Activated T-helper 1 cell treated with Interleukin-2 at 50 U/mL for 16 hours (primary cell): ENCODE measurements at places on chromosomes 7 and 10.
A peak's percentile ranks its signal among the peaks of the same experiment; 100 is the strongest.

GRCh38 chr10:70132098-70133029 lies at the start of gene AIFM2:
TSS of gene AIFM2 (minus strand) at chr10:70132825. CDS start at chr10:70124084, 8,741 bp downstream.
- no peak for DNase-seq

GRCh38 chr10:55378196-55378595 lies 577.2 kb upstream of the PCDH15 start:
- no peak for DNase-seq

- DNase-seq, result no peak
Measured at GRCh38 chr10:51090190-51090589, 15.9 kb downstream of the PRKG1 start.

GRCh38 chr10:49844775-49845595 lies 82.9 kb upstream of the OGDHL start:
- no peak for DNase-seq

DNA sequence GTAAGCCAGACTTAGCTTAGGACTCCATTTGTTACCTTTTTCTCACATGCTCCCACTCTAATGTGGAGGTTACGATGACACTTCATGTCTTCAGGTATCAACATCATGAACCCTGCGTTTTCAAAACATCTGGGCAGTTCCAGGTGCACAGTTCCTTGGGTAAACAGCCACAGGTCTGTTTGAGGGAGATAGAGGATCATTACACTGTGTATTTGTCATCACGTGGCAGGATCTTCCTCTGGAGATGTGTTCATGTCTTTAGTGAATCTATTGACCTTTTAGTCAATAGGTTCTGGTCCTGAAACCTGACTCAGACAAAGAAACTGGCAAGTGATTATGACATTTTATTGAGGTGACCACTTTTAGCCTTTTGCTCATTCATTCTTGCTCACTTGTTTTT lies 145.5 kb downstream of the ANKRD7 start:
- DNase-seq, result no peak

DNA sequence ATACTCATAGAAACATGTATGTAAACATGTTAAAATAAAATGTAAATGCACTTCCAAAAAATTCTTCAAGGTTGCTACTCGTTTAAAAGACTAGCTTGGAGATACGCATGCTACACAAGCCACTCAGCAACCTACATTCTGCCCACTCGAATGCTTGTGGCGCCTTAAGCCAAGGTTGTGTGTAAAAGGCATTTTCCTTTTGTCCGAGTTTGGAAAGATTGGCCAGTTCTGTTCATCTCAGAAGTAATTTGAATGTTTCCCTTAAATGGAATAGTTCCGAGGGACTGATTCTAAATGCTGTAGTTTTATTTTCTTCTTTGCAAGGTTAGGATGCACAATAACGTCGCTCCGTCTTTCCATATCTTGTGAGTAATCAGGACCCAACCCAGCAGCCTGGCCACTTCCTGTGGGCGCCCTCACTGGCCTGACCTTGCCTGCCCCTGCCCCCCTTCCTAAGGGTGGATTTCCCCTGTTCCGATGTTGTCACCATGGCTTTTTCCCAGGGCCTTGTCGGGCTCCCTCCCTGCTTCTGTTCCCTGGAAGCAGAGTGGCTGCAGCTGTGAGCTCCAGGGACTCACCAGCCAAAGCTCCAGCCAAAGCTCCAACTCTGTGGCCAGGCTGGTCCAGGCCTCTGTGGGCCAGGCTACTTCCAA lies 70.6 kb downstream of the PTPRE start:
- DNase-seq, result no peak

GRCh38 chr10:70619271-70620019 lies 16.9 kb upstream of the PRF1 start:
- no peak for DNase-seq

- DNase-seq, result no peak
Measured at GRCh38 chr7:151829707-151830106, 47.2 kb downstream of the PRKAG2 start.

GRCh38 chr10:852386-852785 lies 79.1 kb downstream of the LARP4B start:
- no peak for DNase-seq

- DNase-seq, result no peak
Measured at GRCh38 chr7:4675771-4676367, 6.2 kb upstream of the FOXK1 start.

GRCh38 chr10:48658243-48658974 lies 26.3 kb upstream of the WDFY4 start:
- no peak for DNase-seq

DNA sequence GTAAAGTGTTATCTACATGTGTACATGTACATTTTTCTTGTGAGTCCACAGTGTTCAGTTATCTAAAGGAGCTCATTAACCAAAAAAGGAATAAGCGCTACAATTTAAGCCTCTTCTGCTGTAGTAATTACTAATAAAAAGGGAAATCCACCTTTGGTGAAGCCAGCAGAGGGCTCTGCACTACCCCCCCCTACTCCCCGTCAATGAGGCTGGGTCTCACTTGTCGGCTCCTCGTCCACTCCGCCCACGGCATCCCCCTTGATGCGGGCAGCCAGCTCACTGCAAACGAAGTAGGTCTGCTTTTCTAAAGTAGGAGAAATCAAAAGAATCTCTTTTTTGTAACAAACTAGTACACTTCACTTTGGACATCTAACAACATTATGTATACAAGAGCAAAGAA lies 4.7 kb upstream of the WASHC2A start:
- no peak for DNase-seq

- no peak for DNase-seq
Measured at GRCh38 chr7:19674266-19674960, 34.4 kb downstream of the POLR1F start.

DNA sequence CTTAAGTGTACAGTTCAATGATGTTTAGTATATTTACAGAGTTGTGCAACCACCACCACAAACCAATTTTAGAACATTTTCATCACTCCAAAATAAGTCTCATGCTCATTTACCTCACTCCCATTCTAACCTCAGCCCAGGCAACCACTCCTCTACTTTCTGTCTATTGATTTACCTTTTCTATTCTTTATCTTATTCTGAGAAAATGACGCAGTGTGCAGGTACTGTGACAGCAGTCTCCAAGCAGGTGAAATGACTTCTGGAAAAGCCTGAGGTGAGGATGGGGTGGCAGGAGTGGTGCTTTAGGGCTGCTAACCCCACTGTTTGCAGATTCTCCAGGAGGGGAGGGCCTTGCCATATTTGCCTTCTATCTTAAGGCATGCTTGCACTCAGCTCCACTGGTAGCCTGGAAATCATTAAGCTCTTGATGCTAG lies 39.5 kb downstream of the GARS1 start:
- DNase-seq, result no peak

DNA sequence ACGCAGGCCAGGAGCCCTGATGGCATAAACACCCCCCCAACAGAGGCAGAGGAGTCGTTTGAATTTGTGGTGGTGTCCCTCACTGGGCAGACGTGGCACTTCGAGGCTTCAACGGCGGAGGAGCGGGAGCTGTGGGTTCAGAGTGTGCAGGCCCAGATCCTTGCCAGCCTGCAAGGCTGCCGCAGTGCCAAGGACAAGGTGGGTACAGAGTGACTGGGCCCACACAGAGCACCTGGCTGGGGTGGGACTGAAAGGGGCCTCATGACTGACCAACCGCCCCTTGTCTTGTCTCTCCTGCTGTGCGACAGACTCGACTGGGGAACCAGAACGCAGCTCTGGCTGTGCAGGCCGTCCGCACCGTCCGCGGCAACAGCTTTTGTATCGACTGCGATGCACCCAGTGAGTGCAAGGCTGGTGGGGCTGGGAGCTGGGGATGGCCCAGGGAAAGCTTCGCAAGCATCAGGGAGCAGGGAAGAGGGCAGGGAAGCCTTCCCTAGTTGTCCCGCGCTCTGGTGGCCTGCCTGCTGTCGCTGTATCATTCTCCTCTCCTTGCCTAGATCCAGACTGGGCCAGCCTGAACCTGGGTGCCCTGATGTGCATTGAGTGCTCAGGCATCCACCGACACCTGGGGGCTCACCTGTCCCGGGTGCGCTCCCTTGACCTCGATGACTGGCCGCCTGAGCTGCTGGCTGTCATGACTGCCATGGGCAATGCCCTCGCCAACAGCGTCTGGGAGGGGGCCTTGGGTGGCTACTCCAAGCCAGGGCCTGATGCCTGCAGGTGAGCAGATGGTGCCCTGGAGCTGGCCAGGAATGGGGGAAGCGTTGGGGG lies 25.4 kb downstream of the GBX1 start:
- DNase-seq, result no peak

DNA sequence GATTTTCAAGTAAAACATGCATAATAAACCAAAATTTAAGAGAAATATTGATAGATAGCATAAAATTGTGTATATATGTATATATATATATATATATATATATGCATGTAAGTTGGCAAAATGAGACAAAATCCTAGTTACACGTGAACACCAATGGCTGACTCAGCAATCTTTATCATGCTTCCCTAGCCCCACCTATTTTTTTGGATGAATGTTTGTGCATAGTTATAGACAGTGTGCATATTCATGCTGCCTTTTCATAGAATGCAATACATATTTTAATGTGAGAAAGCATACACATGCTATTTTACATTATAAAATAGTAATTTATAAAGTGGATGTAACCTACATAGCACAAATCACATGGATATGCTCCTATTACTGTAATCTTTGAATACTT lies 230.3 kb downstream of the SH2D4B start:
- no peak for DNase-seq

DNA sequence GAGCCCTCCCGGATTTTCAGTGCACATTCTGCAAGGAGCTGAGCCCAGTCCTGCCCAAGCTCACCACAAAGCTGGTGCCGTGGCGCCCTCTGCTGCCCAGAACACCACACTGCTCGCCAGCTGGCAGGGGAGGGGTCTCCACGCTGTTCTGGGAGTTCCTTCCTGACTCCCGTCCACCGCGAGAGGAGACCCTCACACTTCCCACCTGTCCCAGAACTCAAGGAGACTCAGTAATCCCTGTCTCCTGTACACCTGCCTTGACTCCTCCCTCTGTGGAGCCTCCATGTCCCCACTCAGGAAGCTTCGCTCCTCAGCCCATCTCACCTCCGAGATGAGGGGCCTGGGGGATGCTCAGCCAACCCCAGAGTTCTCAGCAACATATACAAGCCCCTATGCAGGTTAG lies 11.3 kb downstream of the C10orf105 start:
- peak; percentile 37 for DNase-seq

DNA sequence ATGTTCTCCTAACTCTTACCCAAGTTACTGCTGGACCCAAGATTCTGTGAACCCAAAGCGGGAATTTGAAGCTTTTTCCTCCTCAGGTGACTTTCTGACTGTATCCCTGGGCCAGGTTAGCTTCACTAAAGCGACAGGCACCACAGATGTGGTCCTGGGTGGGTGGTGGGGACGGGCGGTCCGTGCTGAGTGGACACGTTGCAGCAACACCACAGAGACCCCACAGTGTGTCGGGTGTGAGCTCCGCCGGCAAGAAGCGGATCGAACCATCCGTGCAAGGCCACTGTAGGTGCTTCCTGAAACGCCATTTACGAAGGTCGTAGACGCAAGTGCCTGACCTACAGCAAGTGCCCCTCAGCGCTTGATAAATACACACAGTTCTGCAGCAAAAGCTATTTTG lies 325.9 kb downstream of the ADARB2 start:
- no peak for DNase-seq
